ENCODE measurements at places on chromosomes 1 and 21. TPM values are rescaled to one million over a fixed set of nuclear protein-coding genes. Genes with fewer than 3 reads are reported as not detected.
A peak's percentile ranks its signal among the peaks of the same experiment; 100 is the strongest.

GRCh38 chr21:27424601-27425000, 457.7 kb upstream of the ADAMTS5 start:
- H3K27me3 ChIP-seq = no peaks in the 10 kb centered on the region
- no peak overlapping the region for H3K27ac ChIP-seq
- no peak for DNase-seq
- peaks cover 8% of the 10 kb centered on the region for H3K4me1 ChIP-seq
- no peak overlapping the region for H3K4me3 ChIP-seq

DNA sequence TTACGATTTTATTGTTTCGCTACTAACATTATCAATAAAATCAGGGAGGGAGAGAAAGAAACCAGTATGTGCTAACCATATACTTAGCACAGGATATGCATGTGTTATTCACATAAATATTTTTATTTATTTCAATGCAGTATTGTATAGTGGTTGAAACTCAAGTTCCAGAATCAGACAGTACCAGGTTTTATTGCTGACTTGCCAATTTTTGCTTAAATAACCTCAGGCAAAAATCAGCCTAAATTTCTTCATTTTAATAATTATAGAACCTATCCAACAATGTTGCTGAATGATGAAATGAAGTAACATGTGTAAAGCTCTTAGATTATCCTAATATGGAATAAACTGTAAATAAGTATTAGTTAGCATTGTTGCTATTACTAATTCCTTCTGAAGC, 61.4 kb upstream of the LRRC7 start:
- no peaks in the 10 kb centered on the region for H3K4me1 ChIP-seq
- no peaks in the 10 kb centered on the region for H3K36me3 ChIP-seq
- H3K27ac ChIP-seq = no peak overlapping the region

DNA sequence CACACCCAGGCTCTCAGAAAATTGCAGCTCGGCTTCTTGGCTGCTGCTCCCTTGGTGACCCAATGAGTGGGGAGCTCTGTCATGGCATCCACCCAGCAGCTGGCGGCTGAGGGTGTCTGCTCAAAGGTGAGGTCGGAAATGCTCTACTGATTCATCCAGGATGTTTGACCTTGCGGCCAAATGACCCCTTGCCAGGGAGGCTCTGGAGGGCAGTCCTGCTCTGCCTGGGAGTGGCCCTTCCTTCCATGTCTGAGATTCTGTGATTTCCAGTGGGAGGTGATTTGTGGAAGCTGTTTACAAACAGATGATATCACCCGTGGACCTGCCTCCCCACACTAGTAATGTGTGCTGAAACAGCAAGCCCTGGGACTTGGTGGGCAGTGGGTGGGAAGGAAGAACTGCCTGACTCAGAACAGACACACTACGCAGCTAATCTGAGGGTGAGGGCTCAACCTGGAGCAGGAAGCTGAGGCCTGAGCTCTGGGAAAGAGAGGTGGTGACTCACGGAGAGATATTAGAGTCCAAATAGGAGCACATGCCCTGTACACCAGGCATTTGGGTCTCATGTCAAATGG, 3.0 kb downstream of the CRCT1 start:
- peaks cover 24% of the 10 kb centered on the region for H3K27me3 ChIP-seq
- no peak for DNase-seq
- H3K36me3 ChIP-seq = no peaks in the 10 kb centered on the region
- peaks cover 8% of the 10 kb centered on the region for H3K4me1 ChIP-seq

DNA sequence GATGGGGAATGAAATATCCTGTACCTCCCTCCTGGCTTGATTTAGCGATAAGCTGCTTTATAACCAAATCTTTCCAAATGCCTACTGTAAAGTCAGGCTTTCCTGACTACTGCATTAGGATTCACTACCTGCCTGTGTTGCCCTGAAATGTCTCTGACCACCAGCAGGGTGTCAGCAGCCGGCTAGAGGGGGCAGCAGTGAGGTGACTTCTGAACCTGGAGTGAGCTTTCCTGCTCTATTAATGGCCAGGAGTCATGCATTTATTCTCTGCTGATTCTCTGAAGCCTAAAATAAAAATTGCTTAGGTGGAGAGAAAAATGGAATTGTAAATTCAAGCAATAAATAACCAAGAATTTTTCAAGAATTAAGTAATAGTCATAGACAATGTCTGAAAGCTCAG, 2.5 kb downstream of the BACE2 start:
- H3K4me3 ChIP-seq = no peak overlapping the region
- peak; percentile 33 for DNase-seq
- H3K27me3 ChIP-seq = peaks cover 15% of the 10 kb centered on the region

Gene MEGF6
- 2.0 TPM for polyA plus RNA-seq
